CD4-positive, alpha-beta T cell treated with Interleukin-4 for 4 hours (primary cell): ENCODE measurements at places on chromosomes 1 and 21.

- no peak for DNase-seq
Observed at GRCh38 chr1:7586031-7586941, 184.8 kb upstream of the VAMP3 start.

DNA sequence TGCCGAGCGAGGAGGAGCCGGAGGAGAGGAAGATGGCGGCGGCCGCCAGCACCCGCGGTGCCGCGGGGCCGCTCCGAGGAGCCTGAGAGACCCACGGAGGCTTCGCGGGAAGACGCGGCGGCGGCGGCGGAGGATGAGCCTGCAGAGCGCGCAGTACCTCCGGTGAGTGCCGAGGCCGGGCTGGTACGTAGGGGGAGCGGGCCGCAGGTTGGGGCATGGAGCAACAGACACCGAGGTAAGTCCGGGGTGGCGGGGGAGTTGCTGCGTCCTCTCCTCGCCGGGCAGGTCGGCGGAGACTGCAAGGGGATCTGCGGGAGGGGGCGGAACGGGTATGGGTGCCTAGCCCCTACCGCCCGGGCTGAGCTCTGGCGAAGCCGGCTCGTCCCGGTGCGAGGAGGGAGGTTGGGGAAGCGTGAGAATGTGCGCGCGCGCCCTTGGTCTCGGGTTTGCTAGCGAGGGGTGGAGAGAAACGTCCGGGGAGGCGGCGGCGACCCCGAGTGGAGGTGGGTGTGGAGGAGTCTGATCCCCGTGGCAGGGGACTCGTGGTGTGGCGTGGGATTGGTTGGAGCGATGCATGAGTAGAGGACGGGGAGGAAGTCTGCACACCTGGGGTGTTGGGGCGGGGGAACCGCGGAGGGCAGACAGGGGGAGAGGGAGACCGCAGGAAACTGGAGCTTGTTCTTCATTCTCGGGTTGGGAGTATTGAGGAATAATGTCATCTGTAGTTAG is at the start of gene SMG7:
TSS of gene SMG7 (plus strand) at position 12 of the 729 bp plus-strand sequence. CDS start at position 134, 122 bp downstream.
- DNase-seq: peak; percentile 48

GRCh38 chr1:87834941-87835340 is 506.3 kb downstream of the LMO4 start:
- DNase-seq: no peak

DNA sequence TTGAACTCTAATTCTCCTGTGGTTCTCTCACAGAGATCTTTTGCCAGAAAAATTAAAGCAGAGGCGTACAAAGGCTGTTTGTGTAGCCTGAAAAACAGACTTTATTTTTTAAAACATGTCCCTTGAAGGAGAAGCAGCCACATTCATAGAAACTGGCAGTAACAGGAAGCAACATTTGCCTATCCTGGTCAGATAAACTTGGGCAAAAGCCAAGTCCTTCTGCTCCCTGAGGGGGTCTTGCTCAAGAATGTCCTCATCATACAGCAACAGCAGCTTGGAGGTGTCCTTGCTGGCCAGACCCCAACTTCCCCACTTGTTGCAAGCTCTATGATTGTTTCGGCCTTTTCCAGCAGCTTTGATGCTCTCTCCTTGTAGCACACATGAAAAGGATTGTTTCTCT is 36.3 kb downstream of the MSTO1 start:
- no peak for DNase-seq

DNA sequence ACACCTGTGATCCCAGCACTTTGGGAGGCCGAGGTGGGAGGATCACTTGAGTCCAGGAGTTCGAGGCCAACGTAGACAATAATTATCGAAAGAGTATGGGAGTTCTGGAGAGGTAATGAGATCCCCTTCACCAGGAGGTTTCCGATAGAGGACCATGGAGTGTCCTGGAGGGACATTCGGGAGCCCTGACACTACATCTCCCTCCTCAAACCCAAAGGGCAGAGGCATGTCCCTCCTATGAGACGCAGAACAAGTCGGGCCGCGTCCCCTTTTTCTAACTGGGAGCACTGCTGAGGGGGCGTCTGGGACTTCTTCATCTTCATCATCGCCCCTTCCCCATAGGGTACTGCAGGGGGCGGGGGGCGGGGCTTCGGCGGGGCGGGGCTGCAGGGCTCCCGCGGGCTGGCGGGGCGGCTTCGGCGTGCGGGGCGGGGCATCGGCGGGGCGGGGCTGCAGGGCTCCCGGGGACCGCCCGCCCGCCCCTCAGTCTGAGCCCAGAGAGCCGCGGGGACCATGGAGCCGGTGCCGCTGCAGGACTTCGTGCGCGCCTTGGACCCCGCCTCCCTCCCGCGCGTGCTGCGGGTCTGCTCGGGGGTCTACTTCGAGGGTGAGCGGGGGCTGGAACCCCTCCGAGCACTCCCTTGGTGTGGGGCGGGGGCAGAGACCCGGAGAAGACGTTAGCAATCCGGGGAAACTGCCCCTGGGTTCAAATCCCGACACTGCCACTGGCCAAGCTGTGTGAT is at the start of gene THEMIS2:
TSS of gene THEMIS2 (plus strand) at position 486 of the 743 bp plus-strand sequence. CDS start at position 514, 28 bp downstream.
- peak; percentile 67 for DNase-seq

DNA sequence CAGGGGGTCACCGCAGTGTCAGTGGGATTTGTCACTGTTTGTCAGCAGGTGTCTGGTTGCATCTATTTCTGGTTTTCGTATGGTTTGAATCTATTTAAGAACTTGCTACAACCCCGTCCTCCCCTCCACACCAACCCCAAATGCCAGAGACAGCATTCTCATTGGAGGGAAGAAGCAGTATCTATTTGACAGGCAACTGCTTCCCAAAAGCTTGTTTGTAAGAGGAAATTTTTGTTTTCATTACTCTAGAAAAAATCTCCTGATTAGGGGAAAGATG is 54.4 kb downstream of the NR5A2 start:
- DNase-seq: no peak
